ENCODE measurements at places on chromosomes 16 and 17.

DNA sequence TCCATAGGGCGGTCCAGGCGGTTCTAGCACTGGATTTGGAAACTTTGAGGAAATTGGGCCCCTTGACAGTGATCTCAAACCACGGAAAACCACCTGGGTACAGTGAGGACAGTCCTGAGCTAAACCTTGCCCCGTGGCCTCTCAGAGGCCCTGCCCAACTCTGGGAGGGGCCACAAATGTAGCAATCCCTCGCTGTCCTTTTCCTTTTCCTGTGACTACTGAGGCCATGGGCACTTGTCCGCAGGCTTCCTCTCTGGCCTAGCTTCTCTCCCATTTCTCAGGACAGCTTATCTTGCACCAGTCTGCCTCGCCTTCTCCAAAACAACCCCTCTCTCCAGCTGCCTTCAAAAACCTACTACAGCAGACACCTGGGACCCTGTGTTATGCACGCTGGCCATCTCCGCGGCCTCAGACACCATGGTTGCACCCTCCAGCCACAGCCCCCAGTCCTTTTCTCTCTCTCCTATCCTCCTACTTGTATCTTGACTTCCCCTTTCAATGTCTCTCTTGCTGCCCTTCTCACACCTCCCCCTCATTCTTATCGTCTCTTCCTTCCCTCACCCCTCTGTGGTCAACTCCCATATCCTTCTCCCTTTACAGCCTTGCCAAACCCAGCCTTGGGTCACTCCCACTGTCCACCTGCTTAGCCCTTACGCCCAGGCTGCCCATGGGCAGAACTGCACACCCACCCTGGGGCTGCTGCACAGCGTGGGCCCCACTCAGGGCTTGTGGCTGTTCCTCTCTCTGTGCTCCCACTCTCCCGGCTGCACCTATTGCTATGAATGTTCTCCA is 7.6 kb downstream of the SCPEP1 start:
- no peak for DNase-seq

DNA sequence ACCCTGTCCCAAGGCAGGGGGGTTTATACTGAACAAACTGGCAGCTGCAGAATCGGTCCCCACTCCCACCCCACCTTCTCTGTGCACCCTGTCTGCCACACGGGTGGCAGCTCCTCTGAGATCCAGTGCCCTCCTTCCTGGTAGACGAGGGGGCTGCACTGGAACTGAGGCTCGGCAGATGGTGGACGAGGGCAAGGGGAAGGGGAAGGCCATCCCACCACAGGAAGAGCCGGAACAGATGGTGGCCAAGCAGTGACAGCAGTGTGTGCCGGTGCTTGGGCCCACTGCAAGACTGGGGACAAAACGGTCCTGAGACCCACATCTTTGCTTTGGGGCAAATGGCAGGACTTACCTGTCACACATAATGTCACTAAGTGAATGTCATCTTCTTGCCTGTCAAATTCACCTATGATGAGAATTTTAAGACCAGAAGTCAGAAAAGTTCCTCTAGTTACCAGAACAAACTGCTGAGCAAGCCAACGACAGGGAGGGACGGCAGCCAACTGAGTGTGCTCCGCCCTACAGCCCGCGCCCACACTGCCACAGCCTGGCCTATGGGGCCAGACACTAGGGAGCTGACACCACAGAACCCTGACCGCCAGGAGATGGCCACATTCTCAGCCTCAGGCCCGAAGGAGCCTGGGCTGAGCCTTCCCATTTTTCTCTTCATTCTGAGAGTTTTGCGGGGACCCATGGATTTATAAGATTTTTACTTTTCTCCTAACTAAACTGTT is 14.4 kb downstream of the NTAN1 start:
- no peak for DNase-seq

GRCh38 chr16:79871906-79872305 is 271.4 kb upstream of the MAF start:
- no peak for DNase-seq

GRCh38 chr17:34762078-34762477 is 182.7 kb downstream of the TMEM132E start:
- DNase-seq, result no peak

GRCh38 chr17:77916703-77917481 is 41.6 kb upstream of the TNRC6C start:
- DNase-seq, result no peak

DNA sequence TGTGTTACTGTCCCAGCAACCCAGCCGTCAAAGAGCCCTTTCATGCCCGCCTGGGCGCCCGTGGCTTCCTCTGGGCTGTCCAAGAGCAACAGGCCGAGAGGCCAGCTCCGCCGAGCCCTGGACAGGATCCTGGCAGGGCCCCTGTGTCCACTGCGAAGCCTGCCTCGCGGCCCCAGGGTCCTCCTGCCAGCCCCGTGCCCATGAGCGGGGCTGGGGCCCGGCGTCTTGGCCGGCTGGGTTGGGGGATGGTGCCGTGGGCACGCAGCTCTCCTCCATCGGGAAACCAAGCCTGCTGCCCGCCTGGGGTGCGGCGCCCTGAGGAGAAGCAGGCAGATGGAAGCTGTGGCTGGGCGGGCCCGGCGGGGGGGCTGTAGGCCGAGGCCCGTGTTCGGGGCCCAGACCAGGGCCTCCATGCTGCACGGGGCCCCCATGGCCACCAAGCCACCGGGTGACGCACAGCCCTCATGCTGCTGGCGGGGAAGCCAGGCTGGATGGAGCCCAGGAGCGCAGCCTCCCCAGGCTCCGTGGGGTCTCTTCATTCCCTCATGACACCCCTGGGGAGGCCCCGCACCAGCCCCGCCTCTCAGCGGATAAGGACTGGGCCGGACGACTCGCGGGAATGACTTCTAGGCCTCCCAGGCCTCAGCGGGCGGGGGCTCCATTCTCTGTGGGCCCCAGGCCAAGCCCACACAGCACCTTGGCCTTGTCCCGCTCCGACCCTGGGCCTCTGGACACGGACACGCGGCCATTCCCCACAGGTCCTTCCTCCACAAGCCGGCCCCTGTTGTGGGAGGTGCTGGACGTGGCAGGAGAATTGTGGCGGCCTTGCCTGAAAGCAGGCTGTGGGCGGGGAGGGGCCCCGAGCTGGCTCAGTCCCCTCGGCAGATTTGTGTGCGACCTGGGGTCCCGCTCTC is at the start of gene C1QTNF8:
Gene C1QTNF8 (minus strand): TSS at position 76 of the 914 bp plus-strand sequence. CDS start 1,322 bp downstream, outside the sequence.
- no peak for DNase-seq

DNA sequence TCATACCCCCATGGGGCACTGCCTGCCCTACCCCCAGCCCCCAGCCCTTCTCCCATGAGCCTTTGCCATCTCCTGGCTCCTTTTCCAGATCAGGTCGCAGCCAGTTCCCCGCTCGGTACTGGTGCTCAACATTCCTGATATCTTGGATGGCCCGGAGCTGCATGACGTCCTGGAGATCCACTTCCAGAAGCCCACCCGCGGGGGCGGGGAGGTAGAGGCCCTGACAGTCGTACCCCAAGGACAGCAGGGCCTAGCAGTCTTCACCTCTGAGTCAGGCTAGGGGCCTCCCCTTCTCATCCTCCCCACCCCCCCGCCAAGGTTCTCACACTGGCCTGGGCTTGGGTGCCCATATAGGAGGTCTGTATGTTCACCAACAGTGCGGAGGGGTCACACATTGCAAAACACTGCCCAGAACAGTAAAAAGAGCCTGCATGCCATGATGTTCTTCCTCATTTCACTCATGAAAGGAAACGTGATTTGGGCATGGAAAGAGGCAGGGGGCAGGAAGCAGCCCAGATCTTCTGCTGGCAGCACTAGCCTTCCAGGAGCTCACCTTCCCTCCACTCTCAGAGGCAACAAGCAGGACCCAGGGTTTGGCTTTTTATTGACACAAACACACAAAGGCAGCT is 7.5 kb downstream of the IFI35 start:
- DNase-seq, result no peak

GRCh38 chr16:86092586-86093480 is 193.9 kb downstream of the IRF8 start:
- no peak for DNase-seq

GRCh38 chr17:55873017-55873758 is 122.3 kb downstream of the PCTP start:
- no peak for DNase-seq

DNA sequence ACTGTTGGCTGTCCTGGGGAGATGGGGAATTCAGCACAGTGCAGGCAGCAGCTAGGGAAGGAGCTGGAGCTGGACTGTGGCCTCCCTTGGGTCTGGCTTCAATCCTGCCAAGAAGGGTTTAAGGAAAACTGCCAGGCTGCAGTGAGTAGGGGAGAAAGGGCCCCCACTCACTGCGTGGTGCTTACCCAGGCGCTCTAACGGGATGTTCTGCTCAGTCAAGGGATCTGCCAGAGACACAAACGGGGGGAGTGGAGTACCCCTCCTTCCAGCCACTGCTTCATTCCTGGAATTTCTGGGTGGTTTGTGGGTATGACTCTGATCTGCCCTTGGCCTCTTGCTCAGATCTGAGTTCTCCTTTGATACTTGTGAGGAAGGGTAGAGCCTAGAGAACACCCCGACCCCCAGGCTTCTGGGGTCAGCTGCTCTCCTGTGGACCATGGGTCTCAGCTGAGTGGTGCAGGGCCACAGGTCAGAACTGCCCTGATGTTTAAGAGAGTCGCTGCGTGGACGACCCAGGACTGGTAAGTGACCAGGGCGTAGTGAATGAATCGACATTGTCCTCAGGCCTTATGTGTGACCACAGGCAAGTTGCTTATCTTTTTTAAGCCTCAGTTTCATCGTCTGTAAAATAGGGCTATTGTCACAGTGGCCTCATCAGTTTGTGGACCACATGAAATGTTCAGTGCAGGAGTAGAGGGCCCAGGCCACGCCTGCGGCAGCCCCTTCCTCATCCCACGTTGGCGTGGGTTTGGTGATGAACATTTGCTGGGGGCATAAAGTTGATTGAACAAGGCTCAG is 9.6 kb downstream of the CRISPLD2 start:
- DNase-seq, result no peak

- DNase-seq, result no peak
Observed at GRCh38 chr17:8719291-8720246, 25.1 kb downstream of the CCDC42 start.

DNA sequence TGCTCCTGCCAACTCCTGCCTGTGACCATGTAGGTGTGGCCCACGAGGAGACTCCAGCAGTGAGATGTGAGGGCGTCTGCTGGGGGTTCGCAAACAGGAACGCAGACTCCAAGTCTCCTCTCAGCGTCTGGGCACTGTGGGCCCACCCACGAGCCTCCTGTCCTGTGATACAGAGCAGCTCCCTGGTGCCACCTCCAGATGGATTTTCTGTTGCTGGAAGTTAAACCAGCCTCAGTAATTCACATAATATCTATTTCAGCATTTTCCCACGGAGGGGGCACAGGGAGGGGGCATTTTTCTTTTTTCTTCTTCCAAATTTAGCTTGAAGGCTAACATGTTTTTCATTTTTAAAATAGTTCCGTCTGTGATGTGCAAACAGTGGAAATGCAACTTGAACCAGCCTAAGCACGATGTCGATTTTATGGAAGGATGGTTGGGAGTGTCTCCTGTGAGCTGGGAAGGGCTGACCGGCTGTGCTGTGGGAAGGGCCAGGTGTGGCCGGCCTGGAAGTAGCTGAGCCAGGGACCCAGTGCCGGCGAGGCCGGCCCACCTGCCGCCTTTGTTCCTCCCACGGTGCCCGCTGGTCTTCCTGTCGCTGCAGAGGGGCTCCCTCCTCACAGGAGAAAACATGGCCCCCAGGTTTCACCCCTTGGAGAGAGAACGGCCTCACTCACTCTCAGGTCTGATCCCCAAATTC is 3.9 kb upstream of the RAB40B start:
- no peak for DNase-seq

DNA sequence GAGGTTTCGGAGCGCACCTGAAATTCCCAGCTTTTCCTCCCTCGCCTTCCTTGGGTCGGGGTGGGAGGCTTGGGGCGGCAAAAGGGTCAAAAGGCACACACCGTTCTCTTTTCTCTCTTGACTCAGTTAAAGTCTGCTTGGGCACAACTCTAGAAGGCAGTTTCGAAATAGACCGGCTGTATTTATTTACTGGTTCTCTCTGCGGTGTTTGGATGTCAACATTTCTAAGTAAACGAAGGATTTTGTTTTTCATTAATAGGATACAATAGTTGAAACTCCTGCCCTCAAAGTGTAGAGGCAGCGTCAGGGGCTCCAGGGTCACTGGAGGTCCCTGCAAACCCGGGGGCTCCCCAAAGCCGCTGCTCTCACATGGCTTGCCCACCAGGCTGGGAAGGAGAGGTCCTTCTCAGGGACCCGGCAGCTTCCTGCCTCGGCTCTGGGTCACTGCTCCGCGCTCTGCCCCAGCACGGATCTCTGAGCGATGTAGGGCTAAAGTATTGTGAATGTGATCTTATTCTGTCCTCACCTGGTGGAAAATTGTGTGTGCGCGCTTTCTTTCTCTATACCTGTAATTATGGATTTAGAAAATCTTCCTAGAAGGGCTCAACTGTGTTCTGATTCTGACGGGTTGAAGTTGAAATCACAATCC is 952 bp downstream of the BMERB1 start:
- no peak for DNase-seq

DNA sequence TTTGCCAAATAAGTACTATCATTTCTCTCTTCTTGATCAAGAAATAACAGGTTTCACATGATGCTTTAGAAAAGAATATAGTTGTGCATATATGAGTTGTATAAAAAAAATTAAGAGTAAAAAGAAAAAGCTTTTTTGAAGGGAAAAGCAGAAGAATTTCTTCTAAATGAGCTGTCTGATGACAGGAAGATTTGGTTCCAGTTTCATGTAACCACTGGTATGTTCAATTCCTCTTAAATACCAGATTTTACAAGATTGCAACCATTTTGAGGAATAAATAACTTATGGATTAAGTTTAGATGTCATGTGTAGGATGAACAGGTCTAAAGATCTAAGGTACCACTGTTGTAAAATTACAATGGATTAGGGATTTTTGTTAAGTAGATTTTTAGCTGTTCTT is 45.0 kb downstream of the VMP1 start:
- DNase-seq, result no peak

GRCh38 chr17:49051269-49051668 is 54.1 kb downstream of the IGF2BP1 start:
- DNase-seq, result no peak

GRCh38 chr16:82703871-82704768 is 77.4 kb downstream of the CDH13 start:
- DNase-seq, result no peak

DNA sequence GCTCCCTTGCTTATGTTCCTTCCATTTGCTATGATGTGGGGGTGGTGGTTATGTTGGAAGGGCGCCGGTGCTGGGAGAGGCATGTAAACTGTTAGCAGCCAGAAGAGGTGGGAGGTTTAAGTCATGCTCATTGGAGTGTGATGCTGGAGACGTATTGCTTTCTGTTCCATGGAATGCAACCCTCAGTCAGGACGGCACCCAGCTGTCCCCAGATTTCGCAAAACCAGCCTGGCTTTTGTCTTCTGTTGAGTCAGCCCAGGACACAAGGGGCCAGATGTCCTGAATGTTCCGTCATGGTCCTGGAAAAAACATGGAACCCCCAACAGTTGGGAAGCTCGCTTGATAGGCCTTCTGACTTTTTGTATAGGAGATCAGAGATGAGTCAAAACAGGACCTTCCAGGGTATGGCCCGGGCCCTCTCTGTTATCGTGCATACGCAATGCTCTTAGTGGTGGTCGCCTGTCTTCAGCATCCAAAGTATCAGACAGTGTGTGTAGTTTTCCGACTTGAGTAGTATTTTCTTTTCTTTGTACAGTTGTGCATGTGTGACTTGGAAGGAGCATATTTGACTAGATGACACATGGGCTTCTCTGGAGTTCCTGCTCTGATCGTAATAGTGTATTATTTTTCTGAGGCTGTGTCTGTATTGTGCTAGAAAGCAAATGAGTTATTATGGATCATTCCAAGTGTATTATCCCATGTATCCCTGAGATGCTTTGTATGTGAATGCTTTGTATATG is 201.9 kb downstream of the SNX29 start:
- no peak for DNase-seq
